ENCODE measurements at places on chromosomes 12 and 14. TPM values are rescaled to one million over a fixed set of nuclear protein-coding genes. Genes with fewer than 3 reads are reported as not detected.
A peak's percentile ranks its signal among the peaks of the same experiment; 100 is the strongest.

Gene C12orf60
- total RNA-seq, result 1.7 TPM

- no peak for DNase-seq
- no peaks in the 10 kb centered on the region for H3K4me1 ChIP-seq
- H3K27me3 ChIP-seq, result no peaks in the 10 kb centered on the region
- H3K4me3 ChIP-seq, result no peak overlapping the region
Measured at GRCh38 chr12:26271889-26272492, 76.6 kb downstream of the SSPN start.

DNA sequence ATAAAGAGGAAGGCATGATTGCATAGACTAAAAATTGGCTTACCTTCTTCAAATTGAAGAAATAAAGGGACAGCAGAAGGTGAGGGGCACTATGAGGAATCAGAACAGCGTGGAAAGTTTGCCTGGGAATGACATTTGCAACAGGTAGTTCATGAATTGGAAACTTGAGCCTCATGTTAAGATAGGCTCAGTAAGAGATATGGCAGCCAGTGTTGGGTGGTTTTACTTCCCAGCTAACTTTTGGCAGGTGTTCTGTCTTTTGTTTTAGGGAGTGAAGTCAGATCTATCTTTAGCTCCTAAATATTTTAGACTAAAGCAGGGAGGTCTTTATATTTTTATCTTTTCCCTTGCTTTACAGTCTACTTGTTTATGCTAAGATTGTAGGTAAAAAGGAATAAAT lies 122.4 kb downstream of the ANO6 start:
- no peaks in the 10 kb centered on the region for H3K27me3 ChIP-seq
- H3K4me3 ChIP-seq, result no peak overlapping the region
- H3K36me3 ChIP-seq, result no peaks in the 10 kb centered on the region
- no peak overlapping the region for H3K27ac ChIP-seq
- DNase-seq, result peak; percentile 13

Gene ACOT4
- 3.7 TPM for total RNA-seq

Gene TMCC3
- 2.4 TPM for total RNA-seq

GRCh38 chr12:53320352-53321195 lies 836 bp downstream of the AAAS start:
- peaks cover 34% of the 10 kb centered on the region for H3K27me3 ChIP-seq
- peaks cover 8% of the 10 kb centered on the region for H3K36me3 ChIP-seq
